Heart right ventricle (tissue), 16 donors: ENCODE measurements at places on chromosomes 4 and X. TPM values are rescaled to one million over a fixed set of nuclear protein-coding genes. Genes with fewer than 3 reads are reported as not detected.

Gene IL1RAPL1
- 0.13 TPM for polyA plus RNA-seq

Gene SCML1
- polyA plus RNA-seq: 6.5 TPM

Gene C4orf54
- polyA plus RNA-seq: 14.4 TPM

Gene USP17L22
- not detected for polyA plus RNA-seq

Gene SMIM10
- polyA plus RNA-seq: 6.8 TPM

Gene GRPR
- not detected for polyA plus RNA-seq

Gene CABS1
- not detected for polyA plus RNA-seq

Gene ENAM
- polyA plus RNA-seq: 0.88 TPM

Gene ZAR1
- polyA plus RNA-seq: not detected

Gene TMSB15B
- polyA plus RNA-seq: 1.0 TPM

Gene ADH1B
- polyA plus RNA-seq: 41.7 TPM

Gene LANCL3
- polyA plus RNA-seq: 0.07 TPM

Gene AMTN
- polyA plus RNA-seq: not detected

Gene DCX
- polyA plus RNA-seq: not detected

Gene GLRB
- 4.6 TPM for polyA plus RNA-seq

Gene VCX
- polyA plus RNA-seq: not detected

Gene ARHGAP36
- polyA plus RNA-seq: not detected

Gene TMEM47
- 14.5 TPM for polyA plus RNA-seq

Gene EVC2
- polyA plus RNA-seq: 1.5 TPM

Gene CDK16
- 124 TPM for polyA plus RNA-seq
